ENCODE measurements at places on chromosomes 1 and 21.
A peak's percentile ranks its signal among the peaks of the same experiment; 100 is the strongest.

- DNase-seq, result no peak
These were observed 149.3 kb upstream of the EDN2 start for GRCh38 chr1:41633764-41634163.

DNA sequence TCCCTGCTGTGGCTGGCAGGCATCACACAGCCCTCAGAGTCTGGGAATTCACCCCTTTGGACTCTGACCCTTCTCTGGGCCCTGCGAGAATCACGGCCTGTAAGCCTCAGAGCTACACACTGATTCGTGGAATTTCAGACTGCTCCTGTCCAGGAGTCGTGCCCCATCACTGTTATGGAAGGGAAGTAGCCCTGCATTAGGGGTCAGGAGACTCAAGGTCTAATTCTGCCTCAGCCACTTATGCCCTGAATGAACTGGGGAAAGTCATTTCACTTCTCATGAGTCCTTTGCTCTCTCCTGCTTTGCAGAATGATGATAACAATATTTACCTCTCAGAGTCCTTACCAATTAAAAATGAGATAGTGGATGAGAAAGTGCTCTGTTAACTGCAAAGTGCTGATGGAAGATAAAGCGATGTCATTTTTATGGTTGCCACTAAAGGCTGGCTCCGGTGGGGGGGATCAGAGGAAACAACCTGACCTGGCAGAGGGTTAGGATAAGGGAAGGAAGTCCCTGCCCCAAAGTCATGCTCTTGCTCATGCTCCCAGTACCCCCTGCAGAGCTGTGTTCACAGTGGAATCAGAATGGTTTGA, 148.6 kb upstream of the CD34 start:
- no peak for DNase-seq

- DNase-seq, result no peak
These were observed 4.0 kb downstream of the TFF3 start for GRCh38 chr21:42311160-42311559.

DNA sequence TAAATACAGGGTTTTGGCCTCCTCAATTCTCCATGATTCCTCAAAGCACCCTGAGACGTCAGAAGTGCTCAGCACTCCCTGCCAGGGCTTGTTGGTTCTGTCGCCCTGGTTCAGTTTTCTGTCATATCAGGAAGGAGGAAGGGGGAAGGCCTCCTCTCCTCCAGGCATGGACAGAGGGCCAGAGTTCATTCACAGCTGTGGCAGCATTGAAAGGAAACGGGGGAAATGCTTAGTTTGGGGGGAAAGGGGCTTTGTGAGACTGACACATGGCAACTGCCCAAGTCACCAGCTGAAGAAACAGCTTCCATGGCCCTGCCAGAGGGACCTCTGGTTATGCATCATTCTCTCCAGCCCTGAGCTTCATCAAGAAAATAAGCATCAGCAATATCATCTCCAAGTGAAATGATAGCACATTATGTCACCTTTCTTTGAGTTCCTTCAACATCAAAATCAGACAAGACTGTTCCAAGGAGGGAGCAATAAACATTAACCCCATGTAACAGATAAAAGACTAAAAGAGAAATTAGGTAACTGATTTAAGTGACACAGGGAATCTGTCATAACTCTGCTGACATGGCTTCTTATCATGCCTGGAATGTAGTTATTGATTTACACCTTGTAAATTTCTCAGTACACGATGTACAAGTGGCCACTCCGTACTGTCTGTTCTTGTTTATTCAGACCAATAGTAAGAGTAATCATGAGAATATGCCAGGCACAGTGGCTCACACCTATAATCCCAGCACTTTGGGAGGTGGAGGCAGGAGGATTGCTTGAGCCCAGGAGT, 103.2 kb upstream of the SLC25A33 start:
- no peak for DNase-seq

- peak; percentile 26 for DNase-seq
These were observed 101.2 kb downstream of the NFIA start for GRCh38 chr1:61183471-61184039.

- no peak for DNase-seq
These were observed 321.2 kb downstream of the VAV3 start for GRCh38 chr1:107643766-107644165.

GRCh38 chr1:6224718-6225117, 11.0 kb downstream of the ICMT start:
- DNase-seq, result no peak
